ENCODE measurements at places on chromosomes 12 and 14. TPM values are rescaled to one million over a fixed set of nuclear protein-coding genes. Genes with fewer than 3 reads are reported as not detected.

DNA sequence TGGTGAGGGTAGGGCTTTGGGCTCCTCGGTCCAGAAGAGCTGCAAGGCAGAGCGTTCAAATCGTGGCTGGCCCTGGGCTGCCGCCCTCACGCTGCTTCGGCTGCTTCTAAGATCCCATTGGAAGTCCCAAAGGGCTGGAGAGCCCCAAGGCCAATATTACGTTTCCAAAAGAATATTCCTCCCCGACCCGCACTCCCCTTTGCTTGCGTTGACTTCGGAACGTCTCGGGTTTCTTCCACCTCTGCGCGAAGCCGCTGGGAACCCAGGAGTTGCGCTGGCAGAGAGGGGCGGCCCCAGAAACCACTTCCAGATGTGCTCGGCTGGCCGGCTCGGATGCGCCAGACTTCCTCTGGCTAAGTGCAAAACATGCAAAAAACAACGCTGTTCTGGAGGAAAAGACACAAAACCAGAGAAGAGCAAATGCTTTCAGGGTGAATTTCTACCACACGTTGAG lies at the start of gene GLT8D2:
Gene GLT8D2 (minus strand): TSS at position 285 of the 454 bp plus-strand sequence. CDS start 30,539 bp downstream, outside the sequence.
- no peaks in the 10 kb centered on the region for H3K27me3 ChIP-seq
- H3K27ac ChIP-seq: peak within 1 kb of the TSS; percentile 29
- no peaks in the 10 kb centered on the region for H3K36me3 ChIP-seq

- no peak overlapping the region for H3K27ac ChIP-seq
- no peaks in the 10 kb centered on the region for H3K36me3 ChIP-seq
- no peaks in the 10 kb centered on the region for H3K27me3 ChIP-seq
- no peaks in the 10 kb centered on the region for H3K4me1 ChIP-seq
- H3K4me3 ChIP-seq: no peak overlapping the region
These were observed 253.7 kb downstream of the MSRB3 start for GRCh38 chr12:65532162-65532561.

Gene LRRC10
- not detected for total RNA-seq

- DNase-seq: no peak
- no peak overlapping the region for H3K4me3 ChIP-seq
- H3K36me3 ChIP-seq: no peaks in the 10 kb centered on the region
- no peaks in the 10 kb centered on the region for H3K27me3 ChIP-seq
These were observed 103.1 kb upstream of the PPM1H start for GRCh38 chr12:63037746-63038712.

- peaks cover 13% of the 10 kb centered on the region for H3K4me1 ChIP-seq
- peak overlapping the region; percentile 94 for H3K27ac ChIP-seq
- H3K27me3 ChIP-seq: no peaks in the 10 kb centered on the region
- DNase-seq: no peak
- H3K36me3 ChIP-seq: no peaks in the 10 kb centered on the region
- peak overlapping the region; percentile 77 for H3K4me3 ChIP-seq
These were observed 1.0 kb downstream of the BORCS5 start for GRCh38 chr12:12357719-12358461.

Gene NR2C1
- total RNA-seq: 65.9 TPM

Gene CIDEB
- 94.7 TPM for total RNA-seq

- no peaks in the 10 kb centered on the region for H3K4me1 ChIP-seq
- no peak for DNase-seq
- H3K27me3 ChIP-seq: no peaks in the 10 kb centered on the region
These were observed 2.3 kb downstream of the TTC9 start for GRCh38 chr14:70643967-70644366.

- no peaks in the 10 kb centered on the region for H3K27me3 ChIP-seq
- DNase-seq: no peak
- H3K4me1 ChIP-seq: no peaks in the 10 kb centered on the region
- H3K27ac ChIP-seq: no peak overlapping the region
- H3K36me3 ChIP-seq: peaks cover 96% of the 10 kb centered on the region
- no peak overlapping the region for H3K4me3 ChIP-seq
These were observed 16.8 kb downstream of the RFC5 start for GRCh38 chr12:118033323-118033722.

DNA sequence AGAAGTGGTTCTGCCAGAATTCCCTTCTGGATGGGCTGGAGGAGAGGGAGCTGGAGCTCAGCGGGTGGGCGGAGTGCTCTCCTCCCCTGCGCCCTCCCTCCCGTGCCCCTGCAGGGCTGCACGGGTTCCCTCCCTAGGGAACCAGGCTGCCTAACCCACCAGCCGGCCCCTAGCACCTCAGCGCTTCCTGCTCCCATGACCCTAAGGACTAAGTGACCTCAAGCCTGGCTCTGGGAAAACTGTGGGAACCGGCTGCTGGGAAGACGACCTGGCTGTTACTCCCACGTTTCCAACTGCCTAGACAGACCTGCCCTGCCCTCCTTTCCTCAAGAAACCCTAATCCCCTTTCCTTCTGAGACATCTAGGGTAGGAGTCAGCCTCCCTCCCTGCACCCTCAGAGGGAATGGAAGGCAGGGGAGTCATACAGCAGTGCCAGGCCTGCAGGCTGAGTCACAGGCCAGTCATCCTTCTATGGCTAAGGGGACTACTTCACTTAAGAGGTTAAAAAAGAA lies 31.5 kb downstream of the SLC6A12 start:
- H3K4me3 ChIP-seq: no peak overlapping the region
- H3K27ac ChIP-seq: no peak overlapping the region
- DNase-seq: no peak
- H3K36me3 ChIP-seq: no peaks in the 10 kb centered on the region
- H3K4me1 ChIP-seq: peaks cover 1% of the 10 kb centered on the region
- H3K27me3 ChIP-seq: no peaks in the 10 kb centered on the region

DNA sequence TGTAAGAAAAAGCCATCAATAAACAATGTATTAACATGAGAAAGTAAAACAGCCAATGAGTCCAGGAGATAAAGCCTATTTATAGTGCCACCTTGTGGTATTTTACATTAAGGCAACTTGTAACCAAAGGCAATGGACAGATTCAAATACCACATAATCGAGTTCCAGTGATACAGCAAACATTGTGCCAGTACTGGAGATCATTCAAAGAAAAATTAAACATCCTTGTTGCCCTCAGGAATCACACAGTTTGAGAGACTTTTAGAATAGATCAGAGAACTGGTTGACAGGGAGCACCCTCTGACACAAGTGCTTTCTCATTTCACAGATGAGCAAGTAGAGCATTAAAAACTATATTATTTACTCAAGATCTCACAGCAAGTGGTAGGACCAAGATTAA lies 98.1 kb downstream of the DDHD1 start:
- H3K36me3 ChIP-seq: no peaks in the 10 kb centered on the region
- DNase-seq: no peak
- H3K27ac ChIP-seq: no peak overlapping the region
- no peaks in the 10 kb centered on the region for H3K4me1 ChIP-seq

DNA sequence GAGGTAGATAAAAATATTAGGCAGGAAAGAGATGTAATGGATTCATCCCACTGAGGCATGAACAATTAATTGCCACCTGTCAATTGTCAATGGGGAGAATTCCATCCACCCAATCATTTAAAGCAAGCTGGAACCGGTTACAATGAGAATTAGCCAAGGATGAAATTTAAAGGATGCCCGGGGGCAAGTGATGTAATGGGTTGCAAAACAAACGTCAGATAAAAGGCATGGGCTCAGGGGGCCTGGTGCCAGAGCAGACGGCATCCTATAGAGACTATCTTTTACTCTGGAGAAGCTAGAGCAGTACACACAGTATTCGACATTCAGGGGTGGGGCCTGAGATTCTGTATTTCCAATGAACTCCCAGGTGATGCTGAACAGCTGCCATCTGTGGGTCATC lies 80.5 kb upstream of the ZFP36L1 start:
- DNase-seq: no peak
- peaks cover 60% of the 10 kb centered on the region for H3K36me3 ChIP-seq
- no peak overlapping the region for H3K4me3 ChIP-seq
- H3K27ac ChIP-seq: no peak overlapping the region

DNA sequence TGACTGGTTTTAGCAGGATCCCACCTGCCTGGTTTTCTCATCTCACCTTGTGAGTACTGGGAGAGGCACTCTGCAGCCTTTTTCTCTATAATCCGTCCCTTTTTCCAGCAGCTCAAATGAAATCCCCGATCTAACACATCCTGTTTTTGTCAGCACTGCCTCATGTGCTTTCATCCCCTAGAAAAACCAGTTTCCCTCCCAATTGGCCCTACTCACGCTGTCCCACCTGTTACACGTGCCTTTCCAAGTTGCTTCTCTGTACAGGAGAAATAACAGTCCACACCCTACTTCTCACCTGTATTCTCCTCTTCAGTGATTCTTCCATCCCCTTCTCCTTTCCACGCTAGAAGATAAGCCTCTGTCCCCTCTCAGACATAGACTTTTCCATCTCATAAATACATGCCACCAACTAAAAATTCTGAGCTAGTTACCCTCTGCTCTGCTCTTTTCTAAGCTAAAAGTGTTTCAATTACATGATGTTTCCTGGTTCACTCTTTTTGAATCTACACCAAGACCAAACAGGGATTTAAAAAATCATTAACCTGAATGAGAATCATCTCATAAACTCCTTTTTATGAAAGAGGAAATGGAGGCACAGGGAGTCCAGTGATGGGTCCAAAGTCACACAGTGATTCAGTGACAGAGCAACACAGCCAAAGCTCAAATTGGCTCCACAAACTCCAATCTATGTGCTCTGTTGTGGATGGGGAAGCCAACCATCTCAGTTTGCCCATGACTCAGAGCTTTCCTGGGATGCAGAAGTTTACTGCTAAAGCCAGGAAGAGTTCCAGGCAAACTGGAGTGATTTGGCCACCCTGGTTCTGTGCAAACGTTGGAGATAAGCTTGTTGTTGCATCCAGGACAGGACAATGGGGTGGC lies 240.0 kb upstream of the TMEM132C start:
- H3K27me3 ChIP-seq: no peaks in the 10 kb centered on the region
- no peak overlapping the region for H3K27ac ChIP-seq
- H3K4me1 ChIP-seq: peaks cover 9% of the 10 kb centered on the region
- no peak overlapping the region for H3K4me3 ChIP-seq

- H3K27ac ChIP-seq: no peak overlapping the region
- DNase-seq: no peak
- no peak overlapping the region for H3K4me3 ChIP-seq
- H3K4me1 ChIP-seq: no peaks in the 10 kb centered on the region
- no peaks in the 10 kb centered on the region for H3K27me3 ChIP-seq
These were observed 33.4 kb downstream of the ANO4 start for GRCh38 chr12:100827901-100828520.

Gene CISTR
- not detected for total RNA-seq

GRCh38 chr12:47123730-47124129 lies 44.0 kb upstream of the AMIGO2 start:
- DNase-seq: no peak
- H3K4me1 ChIP-seq: no peaks in the 10 kb centered on the region
- H3K27me3 ChIP-seq: no peaks in the 10 kb centered on the region
- no peak overlapping the region for H3K27ac ChIP-seq
- H3K4me3 ChIP-seq: no peak overlapping the region
- H3K36me3 ChIP-seq: no peaks in the 10 kb centered on the region

Gene RPS6KA5
- total RNA-seq: 10.5 TPM

DNA sequence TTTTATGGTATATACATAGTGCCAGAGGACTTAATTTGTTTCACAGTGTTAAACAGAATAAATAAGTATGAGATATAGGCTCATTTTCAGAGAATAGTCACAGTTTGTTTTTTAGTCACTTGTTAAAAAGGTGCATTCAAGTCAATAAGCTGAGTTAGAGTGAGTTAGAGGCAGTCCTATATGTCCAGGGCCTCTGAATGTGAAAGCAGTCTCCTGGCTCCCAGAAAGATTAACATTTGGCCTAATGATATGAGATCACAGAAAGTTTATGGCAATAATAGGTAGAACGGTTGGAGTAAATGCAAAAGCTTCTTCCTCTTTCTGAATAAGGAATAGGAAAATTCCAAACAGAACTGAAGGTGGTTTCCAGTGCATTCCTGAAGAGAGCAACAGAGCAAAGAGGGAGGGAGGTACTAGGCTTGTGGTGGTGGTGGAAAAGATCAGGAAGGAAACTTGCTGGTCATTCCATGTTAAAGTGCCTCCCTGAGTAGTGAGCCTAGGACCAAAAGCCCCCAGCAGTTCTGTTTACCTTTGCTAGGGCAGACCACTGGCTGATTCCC lies 54.4 kb downstream of the SLC38A4 start:
- H3K4me3 ChIP-seq: no peak overlapping the region
- H3K27me3 ChIP-seq: no peaks in the 10 kb centered on the region
- H3K27ac ChIP-seq: no peak overlapping the region
- no peak for DNase-seq

- no peaks in the 10 kb centered on the region for H3K4me1 ChIP-seq
- DNase-seq: peak; percentile 58
- no peaks in the 10 kb centered on the region for H3K27me3 ChIP-seq
- H3K36me3 ChIP-seq: no peaks in the 10 kb centered on the region
- H3K27ac ChIP-seq: no peak overlapping the region
- no peak overlapping the region for H3K4me3 ChIP-seq
These were observed 68.3 kb downstream of the DERA start for GRCh38 chr12:15979096-15980092.

Gene ADAMTS20
- not detected for total RNA-seq

DNA sequence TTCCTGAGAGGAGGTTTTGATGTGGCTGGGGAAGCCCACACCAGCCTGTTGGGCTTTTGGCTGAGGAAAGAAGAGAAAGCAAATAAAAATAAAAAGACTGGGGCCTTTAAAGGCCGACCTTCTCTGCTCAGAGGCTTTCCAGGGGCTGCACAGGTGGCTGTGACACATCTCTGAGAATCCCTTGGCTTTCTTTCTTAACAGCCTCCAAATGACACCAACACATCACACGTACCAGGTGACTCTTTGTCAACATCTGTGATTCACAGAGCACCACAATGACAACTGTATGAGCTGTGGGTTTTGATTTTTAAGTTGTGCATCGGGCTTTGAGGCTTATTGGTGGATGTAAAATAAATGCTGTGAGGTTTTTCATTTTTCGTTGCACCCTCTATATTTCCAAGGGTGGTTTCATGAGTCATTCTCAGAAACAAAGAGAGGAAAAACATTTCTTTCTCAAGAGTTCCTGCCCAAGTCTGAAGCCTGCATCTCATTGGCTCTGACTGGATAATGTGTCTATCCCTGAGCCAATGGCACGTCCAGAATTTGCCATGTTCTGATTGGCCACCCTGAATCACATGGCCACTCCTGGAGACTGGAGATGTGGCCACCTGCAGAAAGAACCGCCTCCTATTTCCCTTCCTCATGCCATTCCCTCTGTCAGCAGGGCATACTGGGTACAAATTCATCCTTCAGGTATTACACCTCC lies 349.0 kb downstream of the GLT1D1 start:
- H3K4me1 ChIP-seq: no peaks in the 10 kb centered on the region
- DNase-seq: no peak
- H3K4me3 ChIP-seq: no peak overlapping the region
- H3K36me3 ChIP-seq: no peaks in the 10 kb centered on the region
- no peak overlapping the region for H3K27ac ChIP-seq
- no peaks in the 10 kb centered on the region for H3K27me3 ChIP-seq
